AG10803 (cell line): ENCODE measurements at places on chromosomes 3 and 15.

DNA sequence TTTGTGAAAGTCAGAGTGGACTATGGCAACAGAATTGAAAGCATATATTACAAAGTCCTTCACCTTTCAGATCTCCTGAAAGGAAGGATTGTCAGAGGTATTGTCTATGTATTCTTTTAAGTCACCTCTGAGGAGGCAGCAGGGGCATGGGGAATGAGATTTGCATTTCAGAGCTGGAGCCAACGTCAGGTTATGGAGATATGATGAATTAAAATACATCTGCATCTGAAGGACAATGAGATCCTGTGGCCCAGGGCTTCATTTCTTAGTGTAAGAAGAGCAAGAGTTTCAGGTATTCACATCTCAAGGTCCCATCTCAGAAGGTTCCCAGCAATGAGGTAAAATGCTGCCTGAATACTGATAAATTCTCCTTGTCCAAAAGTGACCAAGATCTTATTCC is 695.8 kb downstream of the TUSC7 start:
- DNase-seq: no peak

DNA sequence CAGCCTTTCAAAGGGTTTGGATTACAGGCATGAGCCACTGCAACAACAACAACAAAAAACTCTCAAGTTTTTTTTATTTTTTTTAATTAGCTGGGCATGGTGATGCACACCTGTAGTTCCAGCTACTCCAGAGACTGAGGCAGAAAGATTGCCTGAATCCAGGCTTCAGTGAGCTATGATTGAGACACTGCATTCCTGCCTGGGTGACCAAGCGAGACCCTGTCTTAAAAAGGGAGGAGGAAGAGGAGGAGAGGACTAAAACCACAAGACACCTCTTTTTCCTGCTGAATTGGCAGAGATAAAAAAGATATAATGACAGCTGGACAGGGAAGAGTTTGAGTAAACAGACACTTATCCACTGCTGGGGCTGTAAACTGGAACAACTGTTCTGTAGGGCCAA is 22.7 kb upstream of the CHRNB4 start:
- DNase-seq: no peak

DNA sequence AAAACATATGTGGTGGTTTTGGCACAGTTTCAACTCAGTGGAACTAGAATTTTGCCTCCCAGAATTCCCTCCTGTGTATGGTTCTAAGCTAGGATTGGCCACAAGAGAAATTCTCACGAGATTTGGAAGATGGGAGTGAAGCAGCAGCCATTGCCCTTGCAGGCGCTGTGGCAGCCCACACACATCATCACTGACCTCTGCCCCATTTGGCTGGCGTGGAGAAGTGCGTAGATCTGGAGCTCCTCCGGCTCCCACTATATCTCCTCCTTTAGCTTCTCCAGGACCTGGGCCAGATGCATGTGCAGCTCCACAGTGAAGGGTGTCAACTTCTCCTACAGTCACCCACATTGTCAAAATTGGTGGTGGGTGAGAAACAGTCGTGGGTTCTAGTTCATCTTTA is 199.6 kb downstream of the EFHB start:
- no peak for DNase-seq

GRCh38 chr15:70054884-70055387 is 42.8 kb downstream of the TLE3 start:
- no peak for DNase-seq

- DNase-seq: no peak
Observed at GRCh38 chr15:84681831-84682230, 23.8 kb upstream of the NMB start.

DNA sequence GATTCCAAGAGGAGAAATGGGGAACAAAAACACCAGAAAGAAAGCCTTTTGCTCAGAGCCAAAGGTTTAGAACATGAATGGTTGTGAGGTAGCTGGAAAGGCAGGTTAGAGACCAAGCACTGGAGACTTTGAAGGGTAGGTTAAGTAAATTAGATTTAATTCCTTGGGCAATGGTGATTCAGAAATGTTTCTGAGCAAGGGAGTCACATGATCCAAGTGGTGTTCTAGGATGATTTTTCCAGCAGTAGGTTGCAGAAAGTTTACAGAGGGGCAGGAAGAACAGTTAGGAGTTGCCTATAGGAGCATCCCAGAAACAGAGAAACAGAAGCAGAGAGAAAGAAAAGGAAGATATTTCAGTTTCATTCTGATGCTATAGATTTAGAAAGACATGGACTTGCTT is 139.8 kb downstream of the WDR76 start:
- DNase-seq: no peak

GRCh38 chr3:141498598-141499223 is 11.9 kb downstream of the RASA2 start:
- DNase-seq: no peak

DNA sequence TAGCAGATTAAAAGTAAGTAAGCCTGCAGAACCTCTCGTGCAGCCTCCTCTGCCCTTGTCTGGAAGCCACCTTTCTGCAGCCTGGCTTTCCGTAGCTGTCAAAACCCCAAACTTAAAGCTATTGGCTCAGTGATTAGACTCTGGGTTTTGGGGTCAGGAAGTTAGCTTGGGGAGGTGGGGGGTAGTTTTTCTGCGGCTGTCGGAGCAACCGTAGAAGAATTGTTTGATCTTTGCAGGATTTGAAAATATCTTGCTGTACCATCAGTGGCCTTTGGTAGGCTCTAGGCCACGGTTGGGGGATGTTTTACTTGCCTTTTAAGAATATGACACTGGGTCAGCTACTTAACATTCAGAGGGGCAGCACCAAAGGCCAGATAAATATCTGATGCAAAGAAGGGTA is 88.4 kb upstream of the RASGRP1 start:
- DNase-seq: no peak

DNA sequence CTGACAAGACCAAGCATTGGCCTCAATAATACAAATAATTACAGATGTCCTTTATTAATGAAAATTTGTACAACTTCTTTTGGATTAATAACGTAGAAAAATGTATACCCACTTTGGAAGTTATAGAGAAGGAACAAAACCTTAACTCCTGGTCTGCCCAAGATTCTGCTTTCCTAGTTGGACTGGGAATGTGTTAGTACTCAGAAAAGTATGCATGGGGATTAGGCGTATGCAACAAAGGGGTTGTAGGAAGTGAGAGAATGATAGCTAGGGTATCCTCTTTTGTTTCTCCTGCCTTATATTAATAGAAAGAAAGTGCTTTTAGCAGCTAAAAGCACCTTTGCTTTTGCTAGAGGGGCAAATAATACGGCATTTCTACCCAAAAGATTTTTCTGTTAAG is 116.2 kb upstream of the LRRFIP2 start:
- peak; percentile 65 for DNase-seq

DNA sequence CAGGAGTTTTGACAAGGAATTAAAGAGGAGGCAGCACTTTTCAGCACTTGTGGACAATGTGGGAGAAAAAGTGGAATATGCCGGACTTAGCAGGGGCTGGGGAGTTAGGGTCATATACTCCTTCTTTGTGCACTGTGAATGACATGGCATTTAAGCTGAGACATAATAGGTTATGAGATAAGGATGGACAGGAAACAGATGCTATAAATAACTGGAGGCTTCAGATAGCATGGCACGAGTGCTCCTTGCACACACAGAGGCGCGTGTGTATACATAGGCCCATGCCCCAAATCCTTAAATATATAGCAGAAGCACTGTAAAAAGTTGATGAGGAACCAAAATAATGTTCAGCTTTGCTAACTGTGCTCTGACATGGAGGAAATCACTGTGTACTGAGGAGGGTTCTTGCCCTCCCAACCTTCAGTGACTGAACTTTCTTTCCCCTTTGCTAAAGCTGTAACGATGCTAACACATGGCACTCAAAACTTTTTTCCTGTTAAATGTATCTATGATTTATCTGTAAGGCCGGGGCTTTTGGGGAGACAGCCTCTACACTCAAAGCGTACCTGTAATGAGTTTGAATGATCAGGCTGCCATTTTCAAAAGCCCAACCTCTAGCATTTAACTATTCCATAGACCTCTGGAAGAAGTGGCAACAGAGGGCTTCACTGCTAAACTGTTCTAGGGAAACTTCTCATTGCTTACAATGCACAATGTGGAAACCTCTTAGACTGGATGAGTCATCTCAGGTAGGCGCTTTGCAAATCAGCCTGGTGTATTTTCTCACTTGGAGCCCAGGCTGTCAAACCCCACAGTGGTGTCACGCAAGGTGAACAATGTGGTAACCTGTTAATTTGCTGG is 784.6 kb downstream of the NR2F2 start:
- DNase-seq: no peak

DNA sequence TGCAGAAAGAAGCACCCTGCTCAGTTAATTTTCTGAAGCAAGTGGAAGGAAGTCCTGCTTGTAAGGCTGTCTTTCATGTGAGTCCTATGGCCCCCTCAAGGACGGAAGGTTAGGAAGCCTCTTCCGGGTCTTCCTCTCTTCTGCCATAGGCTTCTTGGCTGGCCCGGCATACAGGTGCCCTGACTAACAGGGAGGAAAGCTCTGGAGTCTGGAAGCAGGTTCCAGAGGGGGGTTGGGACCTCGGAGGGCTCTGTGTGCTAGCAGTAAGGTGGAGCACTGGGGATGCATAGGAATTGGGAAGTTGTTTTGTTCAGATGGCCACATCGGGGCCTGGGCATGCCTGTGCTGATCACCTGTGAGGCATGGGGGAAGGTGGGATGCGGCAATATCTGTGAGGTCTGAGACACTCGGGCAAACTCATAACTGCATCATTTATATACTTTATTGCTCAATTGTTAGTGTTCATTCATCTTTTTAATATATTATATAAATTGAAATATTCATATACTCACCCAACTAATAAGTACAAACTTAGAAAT is 49.6 kb downstream of the TRAK1 start:
- no peak for DNase-seq

DNA sequence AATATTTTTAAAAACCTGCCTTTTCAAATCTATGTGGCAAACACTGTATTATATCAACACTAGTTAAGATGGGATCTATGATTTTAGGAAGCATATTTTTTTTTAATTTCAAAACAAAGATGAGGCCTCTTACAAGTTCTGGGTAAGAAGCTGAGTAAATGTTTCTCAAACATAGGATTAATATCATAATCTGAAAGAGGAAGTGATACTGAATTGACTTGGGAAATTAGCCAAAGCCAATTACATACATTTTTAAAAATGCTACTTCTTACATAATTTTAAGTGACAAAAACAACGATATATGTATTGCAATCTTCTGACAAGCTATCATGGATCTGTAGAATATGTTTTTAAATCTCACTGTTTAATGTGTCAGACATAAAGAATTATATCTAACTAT is 135.1 kb upstream of the UBP1 start:
- no peak for DNase-seq

DNA sequence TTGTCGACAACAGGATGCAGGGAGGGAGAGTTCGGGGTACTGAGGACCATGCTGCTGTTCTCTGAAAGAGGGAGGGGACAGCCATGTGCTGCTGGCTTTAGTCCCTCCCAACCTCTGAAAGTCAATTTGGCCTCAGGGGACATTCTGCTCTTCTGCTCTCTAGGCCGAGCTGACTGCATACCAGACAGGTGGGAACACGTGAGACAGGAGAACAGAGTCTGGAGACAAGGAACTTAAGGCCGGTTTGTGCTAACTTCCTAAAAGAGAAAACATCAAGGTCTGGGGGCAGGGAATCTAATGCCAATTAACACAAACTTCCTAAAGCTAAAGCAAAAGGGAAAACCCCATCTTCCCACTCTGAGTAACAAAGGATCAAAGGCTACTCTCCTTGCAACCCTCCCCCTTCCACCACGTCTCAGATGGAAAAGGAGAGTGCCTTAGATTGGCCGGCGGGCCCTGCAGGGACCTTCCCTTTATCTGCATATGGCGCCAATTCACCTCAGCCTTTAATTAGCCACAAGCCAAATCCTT is 41.0 kb downstream of the SLCO2A1 start:
- no peak for DNase-seq

DNA sequence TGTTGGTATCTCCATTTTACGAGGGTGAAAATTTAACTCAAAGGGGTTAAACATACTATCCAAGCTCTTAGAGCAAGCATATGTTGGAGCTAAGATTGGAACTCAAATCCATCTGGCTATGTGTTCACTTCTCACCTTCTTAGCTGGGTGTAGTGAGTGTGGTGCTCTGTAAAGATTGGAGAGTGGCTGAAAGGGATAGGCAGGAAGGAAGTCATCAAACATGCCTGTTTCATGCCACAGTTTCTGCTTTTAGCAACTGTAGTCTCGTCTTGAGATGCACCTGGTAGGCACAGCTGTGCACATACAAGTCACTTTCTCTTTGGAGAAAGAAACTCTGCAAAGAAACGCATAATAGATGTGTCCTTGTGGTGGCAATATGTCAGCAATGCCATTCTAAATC is 189.1 kb upstream of the MDFIC2 start:
- no peak for DNase-seq

DNA sequence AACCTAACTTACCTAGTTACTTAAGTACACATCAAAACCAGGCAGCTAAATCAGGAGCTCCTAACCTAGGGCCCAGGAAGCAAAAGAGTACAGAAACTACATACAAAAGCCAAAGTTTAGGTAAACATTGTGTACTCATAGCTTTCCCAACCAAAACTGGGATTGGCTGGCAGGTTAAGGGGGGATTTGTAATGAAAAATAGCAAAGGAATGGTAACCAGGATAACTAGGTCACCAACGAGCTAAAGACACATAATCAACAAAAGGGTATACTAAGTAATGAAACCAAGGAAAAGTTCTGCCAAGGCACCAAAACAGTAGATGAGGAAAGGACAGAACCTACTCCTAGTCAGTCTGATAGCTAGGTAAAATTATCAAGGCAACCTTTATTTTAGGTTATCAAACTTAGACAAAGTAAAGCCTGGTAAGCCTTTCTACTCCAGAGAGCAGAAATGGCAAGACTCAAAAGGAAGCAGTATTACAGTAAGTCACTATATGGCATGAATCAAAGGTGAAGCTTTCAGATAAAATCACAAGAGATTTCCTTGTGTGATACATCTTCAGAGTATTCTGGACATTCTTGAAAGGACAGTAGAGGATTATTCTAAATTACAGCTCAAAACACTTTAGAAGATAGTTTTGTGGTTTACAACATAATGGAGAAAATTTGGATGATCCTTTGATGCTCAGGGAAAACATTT is 10.2 kb downstream of the TRA2B start:
- DNase-seq: no peak

DNA sequence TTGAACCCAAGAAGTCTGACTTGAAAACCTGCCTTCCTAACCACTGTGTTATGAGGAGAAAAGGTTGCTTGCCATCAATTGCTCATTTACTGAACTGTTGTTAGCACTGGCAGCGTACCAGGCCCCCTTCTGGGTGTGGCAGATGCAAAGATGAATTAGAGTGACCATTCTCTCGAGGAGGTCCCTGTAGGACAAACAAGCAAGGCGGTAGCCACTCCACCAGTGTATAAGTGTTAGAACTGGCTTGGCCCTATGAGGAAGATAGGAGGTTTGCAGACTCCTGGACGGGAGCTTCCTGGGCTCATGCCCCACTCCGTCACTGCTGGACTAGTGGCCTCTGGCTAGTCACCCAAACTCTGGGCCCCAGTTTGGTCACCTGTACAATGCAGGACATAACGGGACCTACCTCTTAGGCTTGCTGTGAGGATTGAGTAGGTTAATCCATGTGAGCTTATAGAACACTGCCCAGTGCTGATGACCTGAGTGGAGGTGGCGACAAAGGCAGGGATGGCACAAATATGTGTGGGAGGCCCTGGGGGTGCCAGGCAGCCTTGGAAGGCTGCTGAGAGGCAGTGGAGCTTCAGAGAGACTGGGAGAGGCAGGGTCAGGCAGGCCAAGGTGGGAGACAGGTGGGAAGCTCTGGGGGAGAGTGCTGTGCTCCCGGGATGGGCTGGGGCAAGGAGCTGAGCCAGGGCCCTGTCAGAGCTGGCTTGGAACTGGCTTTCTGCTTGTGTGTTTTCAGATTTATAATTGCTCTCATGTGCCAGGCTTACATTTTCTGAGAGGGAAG is 145.9 kb downstream of the DNAJB8 start:
- no peak for DNase-seq
